Effector memory CD4-positive, alpha-beta T cell (primary cell): ENCODE measurements at places on chromosomes 16 and 17.
A peak's percentile ranks its signal among the peaks of the same experiment; 100 is the strongest.

- no peak overlapping the region for H3K4me3 ChIP-seq
- no peaks in the 10 kb centered on the region for H3K36me3 ChIP-seq
- no peaks in the 10 kb centered on the region for H3K4me1 ChIP-seq
- H3K27ac ChIP-seq: no peak overlapping the region
- no peaks in the 10 kb centered on the region for H3K27me3 ChIP-seq
These were observed 146.6 kb downstream of the USP22 start for GRCh38 chr17:20896153-20896649.

GRCh38 chr16:4897328-4897727, 39.6 kb downstream of the PPL start:
- H3K27me3 ChIP-seq: no peaks in the 10 kb centered on the region
- H3K4me3 ChIP-seq: no peak overlapping the region
- no peak overlapping the region for H3K27ac ChIP-seq
- H3K36me3 ChIP-seq: no peaks in the 10 kb centered on the region
- H3K4me1 ChIP-seq: no peaks in the 10 kb centered on the region

- DNase-seq: no peak
- no peak overlapping the region for H3K27ac ChIP-seq
These were observed 14.3 kb downstream of the CMTM4 start for GRCh38 chr16:66682271-66682670.

GRCh38 chr17:3889325-3890012, 3.4 kb downstream of the CAMKK1 start:
- H3K4me3 ChIP-seq: no peak overlapping the region
- no peak overlapping the region for H3K27ac ChIP-seq
- H3K36me3 ChIP-seq: no peaks in the 10 kb centered on the region
- H3K4me1 ChIP-seq: peaks cover 42% of the 10 kb centered on the region
- H3K27me3 ChIP-seq: no peaks in the 10 kb centered on the region

- no peak for DNase-seq
- H3K27ac ChIP-seq: no peak overlapping the region
- no peak overlapping the region for H3K4me3 ChIP-seq
- no peaks in the 10 kb centered on the region for H3K4me1 ChIP-seq
- H3K36me3 ChIP-seq: peaks cover 79% of the 10 kb centered on the region
These were observed 20.0 kb upstream of the GLG1 start for GRCh38 chr16:74626741-74627416.

- no peaks in the 10 kb centered on the region for H3K27me3 ChIP-seq
- H3K36me3 ChIP-seq: peaks cover 54% of the 10 kb centered on the region
- H3K4me3 ChIP-seq: no peak overlapping the region
- H3K27ac ChIP-seq: no peak overlapping the region
- no peaks in the 10 kb centered on the region for H3K4me1 ChIP-seq
These were observed 7.5 kb downstream of the CTU2 start for GRCh38 chr16:88713568-88714419.

- peaks cover 5% of the 10 kb centered on the region for H3K27me3 ChIP-seq
- H3K36me3 ChIP-seq: no peaks in the 10 kb centered on the region
- H3K4me3 ChIP-seq: no peak overlapping the region
- H3K4me1 ChIP-seq: no peaks in the 10 kb centered on the region
These were observed 194.0 kb downstream of the SALL1 start for GRCh38 chr16:50957056-50957455.

DNA sequence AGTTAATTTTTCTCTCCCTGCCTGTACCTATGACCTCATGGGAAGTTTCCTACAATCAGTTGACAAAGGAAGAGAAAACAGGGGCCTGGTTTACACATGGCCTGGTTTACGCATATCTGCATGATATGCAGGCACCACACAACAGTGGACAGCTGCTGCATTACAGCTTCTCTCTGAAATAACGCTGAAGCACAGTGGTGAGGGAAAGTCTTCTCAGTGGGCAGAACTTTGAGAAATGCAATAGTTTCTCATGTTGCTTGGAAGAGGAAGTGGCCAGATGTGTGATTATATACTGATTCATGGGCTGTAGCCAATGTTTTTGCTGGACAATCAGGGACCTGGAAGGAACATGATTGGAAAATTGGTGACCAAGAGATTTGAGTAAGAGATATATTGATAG, 324.1 kb upstream of the GOT2 start:
- no peak overlapping the region for H3K27ac ChIP-seq
- H3K4me1 ChIP-seq: no peaks in the 10 kb centered on the region
- H3K27me3 ChIP-seq: no peaks in the 10 kb centered on the region
- DNase-seq: no peak
- H3K4me3 ChIP-seq: no peak overlapping the region

GRCh38 chr17:68248199-68248825, 469 bp downstream of the AMZ2 start:
- no peaks in the 10 kb centered on the region for H3K27me3 ChIP-seq
- DNase-seq: no peak
- peaks cover 34% of the 10 kb centered on the region for H3K4me1 ChIP-seq
- H3K36me3 ChIP-seq: peaks cover 3% of the 10 kb centered on the region
- peak overlapping the region; percentile 97 for H3K27ac ChIP-seq
